ENCODE measurements at places on chromosomes 16 and 17.

DNA sequence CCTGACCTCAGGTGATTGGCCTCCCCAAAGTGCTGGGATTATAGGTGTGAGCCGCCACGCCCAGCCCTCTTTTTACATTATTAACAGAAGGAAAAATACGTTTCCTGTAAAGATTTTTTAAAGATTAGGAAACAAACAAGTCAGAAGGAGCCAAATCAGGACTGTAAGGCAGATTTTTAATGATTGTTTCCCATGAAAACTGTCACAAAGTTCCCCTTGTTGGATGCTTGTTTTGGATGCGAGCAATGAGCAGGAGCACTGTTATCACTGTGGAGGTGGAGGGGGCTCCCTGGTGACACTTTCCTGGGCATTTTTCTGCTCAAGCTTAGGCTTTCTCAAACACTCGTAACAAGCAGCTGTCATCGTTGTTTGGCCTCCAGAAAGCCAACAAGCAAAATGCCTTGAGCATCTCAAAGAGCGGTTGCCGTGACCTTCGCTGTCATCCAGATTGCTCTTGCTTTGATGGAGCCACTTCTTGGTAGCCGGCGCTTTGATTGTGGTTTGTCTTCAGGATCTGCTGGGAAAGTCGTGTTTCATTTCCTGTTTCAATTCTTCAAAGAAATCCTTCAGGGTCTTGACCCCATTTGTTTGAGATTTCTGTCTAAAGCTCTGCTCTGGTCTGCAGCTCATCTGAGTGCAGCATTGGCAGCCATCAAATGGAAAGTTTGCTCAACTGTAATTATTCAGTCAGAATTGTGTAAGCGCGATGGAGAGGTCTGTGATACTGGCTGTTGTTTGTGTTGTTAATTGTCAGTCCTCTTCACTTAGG, 128.7 kb downstream of the RPTOR start:
- DNase-seq = no peak

GRCh38 chr16:81696166-81696960, 82.7 kb upstream of the PLCG2 start:
- DNase-seq = no peak

DNA sequence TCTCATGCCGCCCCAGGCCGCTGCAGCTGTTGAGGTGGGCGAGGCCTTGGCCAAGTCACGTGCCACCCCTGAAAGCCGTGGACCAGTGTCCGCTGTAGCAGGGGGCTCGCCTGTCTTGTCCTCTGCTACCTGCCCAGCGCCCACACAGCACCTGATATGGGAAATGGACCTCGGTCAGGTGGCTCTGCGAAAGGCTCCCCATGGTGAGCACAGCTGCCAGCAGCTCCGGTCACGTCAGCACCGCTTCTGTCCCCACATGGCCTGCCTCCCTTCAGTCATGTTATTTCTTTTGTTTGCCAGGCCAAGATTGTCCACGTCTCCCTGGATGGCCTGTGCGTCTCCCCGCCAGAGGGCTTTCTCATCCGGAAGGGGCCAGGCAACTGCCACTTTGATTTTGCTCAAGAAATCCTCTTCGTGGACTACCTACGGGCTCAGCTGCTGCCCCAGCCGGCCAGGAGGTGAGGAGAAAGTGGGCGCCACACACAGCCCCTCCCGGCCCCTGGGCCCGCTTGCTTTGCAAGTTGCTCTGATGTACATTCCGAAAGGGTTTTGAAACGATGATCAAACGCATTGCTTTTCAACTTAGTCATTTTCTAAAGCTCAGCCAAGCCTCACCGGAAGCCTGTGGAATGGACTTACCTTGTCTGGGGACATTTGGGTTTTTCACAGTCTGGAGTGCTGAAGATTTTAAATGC, 219.8 kb downstream of the KATNIP start:
- no peak for DNase-seq

DNA sequence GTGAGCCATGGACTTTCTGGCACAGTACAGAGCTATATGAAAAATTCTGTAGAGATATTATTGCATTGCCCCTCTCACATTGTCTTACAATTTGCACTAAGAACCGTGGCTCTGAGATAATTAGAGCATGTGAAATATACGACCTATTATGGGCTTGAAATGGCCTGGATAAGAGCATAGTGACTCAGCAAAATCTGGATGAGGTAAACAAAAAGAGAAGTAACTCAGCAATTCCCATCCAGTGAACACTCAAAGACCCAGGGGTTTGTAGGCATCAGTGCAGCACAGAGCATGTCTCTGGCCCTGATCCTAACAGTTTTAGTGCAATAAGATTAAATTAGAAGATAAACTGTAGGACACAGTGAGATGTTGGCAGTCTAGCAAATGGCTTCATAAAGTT, 317.2 kb upstream of the MYOCD start:
- no peak for DNase-seq

- no peak for DNase-seq
These were observed 2.8 kb downstream of the HAGH start for GRCh38 chr16:1823821-1824220.

DNA sequence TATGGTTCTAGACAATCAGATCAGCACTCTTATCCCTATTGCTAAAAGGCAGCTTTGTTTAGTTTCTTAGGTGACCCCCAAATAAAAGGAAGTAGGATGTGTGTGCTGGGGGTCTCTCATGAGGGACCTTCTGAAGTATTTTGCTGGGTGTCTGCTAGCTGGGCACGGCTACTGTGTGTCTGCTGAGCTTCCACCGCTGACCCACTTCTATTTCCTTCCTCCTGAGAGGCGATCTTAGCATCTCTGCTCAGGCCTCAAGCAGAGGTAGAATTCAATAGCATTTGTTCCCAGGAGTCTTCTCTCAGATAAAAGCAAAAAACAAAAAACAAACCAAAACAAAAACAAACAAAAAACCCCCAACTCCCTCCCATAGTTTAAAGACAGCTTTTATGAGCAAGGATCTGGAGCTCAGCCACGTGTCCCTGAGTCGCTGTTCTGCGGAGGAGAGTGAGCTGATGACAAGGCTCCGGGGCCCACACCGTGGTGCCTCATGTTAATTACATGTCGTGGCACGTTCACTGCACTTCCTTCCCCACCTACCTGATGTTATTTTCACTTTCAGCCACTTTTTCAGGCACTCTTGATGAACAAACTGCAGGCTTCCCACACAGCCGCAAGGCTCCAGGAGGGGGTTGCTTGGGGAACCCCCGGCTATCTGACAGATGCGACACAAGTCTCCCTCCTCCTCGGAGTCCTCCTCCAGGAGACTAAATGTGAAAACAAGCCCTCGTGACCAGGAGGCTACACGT, 83.5 kb downstream of the MARCHF10 start:
- peak; percentile 77 for DNase-seq

DNA sequence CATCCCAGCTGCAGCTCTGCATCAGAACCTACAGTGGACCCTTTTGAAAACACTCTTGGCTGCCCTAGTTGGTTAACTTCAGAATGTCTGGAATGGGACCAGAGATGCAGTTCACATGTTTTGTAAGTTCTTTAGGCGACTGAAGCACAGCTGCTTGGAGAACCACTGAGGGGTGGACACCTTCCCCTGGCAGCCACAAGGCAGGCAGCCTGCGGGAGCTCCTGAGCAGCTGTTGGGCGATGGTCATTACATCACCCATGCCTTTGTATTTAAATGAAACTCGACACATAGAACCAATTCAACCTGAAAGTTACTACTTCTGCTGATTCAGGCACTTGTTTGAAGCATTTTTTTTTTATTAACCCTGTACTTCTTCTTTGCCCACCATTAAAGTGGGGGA, 151.5 kb downstream of the LGALS9B start:
- no peak for DNase-seq

- DNase-seq = no peak
These were observed 94.0 kb upstream of the TNRC6C start for GRCh38 chr17:77864234-77865111.

GRCh38 chr17:44352828-44353671, 7.9 kb downstream of the GRN start:
- DNase-seq = no peak

- DNase-seq = peak; percentile 76
These were observed 749 bp upstream of the MC1R start for GRCh38 chr16:89917773-89918452.

GRCh38 chr17:77210331-77210730, 69.6 kb downstream of the SEC14L1 start:
- no peak for DNase-seq

- no peak for DNase-seq
These were observed 3.9 kb downstream of the COIL start for GRCh38 chr17:56956992-56957391.

- no peak for DNase-seq
These were observed 155.4 kb upstream of the GOT2 start for GRCh38 chr16:58889516-58889915.

GRCh38 chr16:8120001-8120400, 470.3 kb downstream of the TMEM114 start:
- DNase-seq = no peak

DNA sequence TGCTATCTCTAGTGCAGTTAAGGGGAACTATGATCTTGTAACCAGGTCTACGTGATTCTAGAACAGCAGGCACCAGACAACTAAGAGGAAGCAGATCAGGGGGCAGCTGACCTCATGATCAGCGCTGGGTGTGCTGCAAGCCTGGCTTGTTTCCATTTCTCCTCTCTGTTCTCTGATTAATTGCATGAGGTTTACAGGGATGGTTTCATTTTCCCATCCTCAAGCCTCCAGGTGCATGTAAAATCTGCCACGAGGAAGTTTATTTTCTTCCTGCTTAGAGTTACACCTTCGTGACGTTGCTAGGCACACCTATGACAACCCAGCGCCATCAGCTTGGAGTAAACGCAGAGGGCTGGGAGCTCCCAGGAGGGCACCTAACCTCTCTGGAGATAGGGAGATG, 4.3 kb upstream of the NUPR1 start:
- peak; percentile 46 for DNase-seq

DNA sequence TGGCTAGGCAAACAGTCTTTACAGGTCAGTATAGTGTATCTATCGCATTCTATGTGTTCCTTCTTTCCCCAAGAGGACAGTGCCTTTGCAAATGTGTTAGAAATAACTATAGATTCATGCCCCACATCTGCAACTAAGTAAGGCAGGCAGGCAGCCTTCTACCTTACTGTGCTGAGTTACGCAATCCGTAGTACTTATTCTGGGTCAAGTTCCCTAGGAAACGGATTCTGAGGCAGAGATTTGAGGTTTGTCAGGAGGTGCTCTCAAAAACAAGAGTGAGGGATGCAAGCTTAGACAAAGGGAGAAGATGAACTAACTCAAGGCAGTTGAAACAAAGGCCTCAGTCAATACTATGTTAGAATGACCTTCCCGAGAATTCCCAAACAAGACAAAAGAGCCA, 12.7 kb upstream of the ANKFY1 start:
- DNase-seq = no peak

DNA sequence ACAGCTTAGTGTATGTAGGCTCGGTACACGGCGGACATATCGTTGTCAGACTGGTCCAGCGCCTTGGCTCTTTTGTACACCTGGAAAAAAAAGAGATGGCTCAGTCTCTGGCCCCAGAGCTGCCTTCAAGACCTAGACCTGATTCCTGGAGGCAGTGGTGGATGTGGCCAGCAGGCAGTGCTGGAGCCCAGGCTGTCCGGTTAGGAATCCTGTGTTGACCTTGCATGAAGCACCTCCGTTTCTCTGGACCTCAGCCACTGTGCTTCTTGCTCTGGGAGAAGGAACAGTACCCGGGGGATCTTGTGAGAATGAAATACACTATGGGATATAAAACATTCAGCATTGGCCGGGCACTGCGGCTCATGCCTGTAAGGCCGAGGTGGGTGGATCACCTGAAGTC, 2.8 kb upstream of the ROGDI start:
- DNase-seq = no peak

GRCh38 chr16:68873635-68874471, 30.5 kb downstream of the TANGO6 start:
- DNase-seq = no peak

GRCh38 chr17:60493847-60494321, 32.2 kb downstream of the APPBP2 start:
- DNase-seq = no peak

- no peak for DNase-seq
These were observed 265.5 kb downstream of the PARN start for GRCh38 chr16:14364386-14365199.

DNA sequence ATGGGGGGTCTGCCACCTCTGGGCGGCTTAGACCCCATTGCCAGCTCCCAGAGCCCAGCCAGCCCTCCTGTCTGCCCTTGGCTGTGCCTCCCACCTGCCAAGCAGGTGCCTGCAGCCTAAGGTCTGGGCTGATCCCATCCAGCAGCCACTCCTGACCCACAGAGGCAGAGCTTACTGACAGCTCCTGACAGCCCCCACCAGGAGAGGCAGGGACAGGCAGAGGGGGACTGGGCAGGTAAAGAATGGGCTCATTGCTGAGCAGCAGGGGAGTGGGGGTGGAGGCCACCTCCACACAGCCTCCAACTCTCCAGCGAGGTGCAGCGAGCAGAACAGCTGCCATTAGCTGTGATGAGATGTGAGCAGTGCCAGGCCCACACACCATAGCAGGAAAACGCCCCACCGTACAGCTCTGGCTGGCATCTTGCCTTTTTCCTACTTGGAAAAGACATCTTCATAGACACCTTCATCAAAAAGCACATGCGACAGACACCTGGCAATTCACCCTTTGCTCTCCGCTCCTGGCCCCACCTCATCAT, 164.4 kb downstream of the C16orf78 start:
- DNase-seq = no peak

DNA sequence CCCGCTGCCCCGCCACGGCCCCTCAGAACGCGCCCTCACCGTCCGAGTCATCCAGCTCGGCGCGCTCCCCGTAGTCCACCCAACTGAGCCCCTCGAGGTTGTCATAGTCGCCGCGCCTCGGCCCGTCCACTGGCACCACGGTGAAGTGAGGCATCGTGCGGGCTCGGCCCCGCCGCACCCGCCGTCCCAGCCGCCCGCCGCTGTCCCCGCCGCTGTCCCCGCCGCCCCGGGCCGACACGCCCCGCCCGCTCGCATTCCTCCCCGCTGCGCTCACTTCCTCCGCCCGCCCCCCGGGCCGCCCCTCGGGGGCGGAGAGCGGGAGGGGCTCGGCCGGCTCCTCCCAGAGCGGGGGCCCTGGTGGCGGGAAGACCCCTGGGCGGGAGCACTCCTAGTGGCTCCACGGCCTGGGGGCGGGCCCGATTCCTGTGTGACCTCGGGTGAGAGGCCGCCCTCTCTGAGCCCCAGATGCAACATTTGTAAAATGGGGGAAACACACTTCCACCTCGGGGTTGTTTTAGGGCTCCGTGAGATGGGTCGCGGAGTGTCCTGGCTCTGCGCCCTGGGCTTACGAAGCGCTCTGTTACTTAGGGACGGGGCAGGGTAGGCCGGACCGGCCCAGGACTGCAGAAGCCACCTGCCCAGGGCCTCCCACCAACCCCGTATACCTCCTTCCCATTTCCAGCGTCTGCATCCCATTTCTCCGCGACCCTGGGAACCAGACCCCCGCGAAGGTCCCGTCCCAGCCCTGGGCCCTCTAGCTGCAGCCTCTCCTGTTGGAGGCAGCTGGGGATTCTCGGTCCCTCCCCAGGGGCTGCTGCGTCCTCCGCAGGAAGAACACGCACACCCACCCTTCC, at the start of gene SLC12A4:
SLC12A4 (minus strand) TSS at position 238 of the 854 bp plus-strand sequence; CDS start at position 154, 84 bp downstream.
- DNase-seq = peak; percentile 87

Measured in CD4-positive, alpha-beta T cell treated with Interferon gamma for 1 hour (primary cell).